ENCODE measurements at places on chromosomes 12 and 14.

- no peak for DNase-seq
Observed at GRCh38 chr12:76399040-76399439, 50.8 kb upstream of the BBS10 start.

DNA sequence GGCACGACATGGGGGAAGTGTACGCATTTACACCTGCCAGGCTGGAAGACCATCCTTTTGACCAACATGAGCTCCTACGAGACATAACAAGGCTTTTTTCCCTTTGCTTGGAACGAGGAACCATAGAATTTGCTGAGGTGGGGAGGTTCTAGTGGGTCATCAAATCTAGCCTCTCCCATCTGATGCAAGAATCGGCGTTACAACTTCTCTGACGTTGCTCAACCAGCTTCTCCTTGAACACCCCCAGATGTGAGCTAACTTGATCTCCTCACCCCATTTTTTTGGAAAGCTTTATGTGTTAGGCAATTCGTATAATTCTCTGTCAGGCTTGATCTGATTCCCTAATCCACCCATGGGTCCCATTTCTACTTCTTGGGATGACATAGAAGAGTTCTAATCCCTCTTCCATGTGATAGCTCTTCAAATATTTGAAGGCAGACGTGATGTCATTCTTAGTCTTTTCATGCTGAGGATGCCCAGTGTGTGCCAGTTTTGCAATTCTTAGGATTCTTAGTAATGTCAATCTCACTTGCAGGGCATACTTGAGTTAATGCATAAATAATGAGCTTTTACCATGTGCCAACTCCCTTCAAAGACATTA is 163.6 kb upstream of the PARP11 start:
- DNase-seq: no peak

GRCh38 chr14:39615352-39615751 is 183.1 kb upstream of the FBXO33 start:
- DNase-seq: no peak

DNA sequence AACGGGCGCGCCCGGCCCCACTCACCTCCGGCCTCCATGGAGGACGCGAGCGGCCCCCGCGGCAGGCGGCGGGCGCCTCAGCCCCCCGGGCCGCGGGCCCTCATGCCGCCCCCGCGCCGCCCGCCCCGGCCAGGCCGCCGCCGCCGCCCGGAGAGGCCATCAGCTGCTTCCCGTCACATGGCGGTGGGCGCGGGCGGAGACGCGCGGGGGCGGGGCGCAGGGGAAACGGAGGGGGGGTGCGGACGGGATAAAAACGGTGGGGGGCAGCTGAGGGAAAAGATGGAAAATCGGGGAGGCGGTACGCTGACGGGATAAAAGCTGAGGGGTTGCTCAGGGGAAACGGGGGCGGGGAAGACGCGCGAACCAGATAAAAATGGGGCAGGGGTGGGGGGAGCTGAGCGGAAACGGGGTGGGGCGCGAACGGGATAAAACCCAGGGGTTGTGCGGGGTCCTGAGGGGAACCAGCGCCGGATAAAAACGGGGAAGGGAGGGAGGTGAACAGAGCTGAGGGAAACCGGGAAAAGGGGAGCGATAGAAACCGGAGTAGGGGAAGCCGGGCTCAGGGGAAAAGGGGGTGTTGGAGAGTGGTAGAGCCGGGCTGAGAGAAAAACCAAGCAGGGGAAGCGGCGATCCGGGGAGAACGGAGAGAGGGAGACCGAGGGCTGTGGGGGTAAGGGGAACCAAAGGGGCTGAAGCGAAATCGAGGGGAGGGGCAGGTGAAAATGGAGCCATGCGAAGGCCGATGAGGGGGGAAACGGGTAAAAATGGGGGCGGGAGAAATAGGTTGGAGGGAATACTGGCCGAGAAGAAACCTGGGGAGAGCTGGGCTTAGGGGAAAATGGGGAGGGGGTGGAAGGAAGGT is at the start of gene WSB2:
Gene WSB2, minus strand, starts transcription at position 169 of the 862 bp plus-strand sequence. Its CDS starts 131 bp downstream, at position 38.
- DNase-seq: peak; percentile 83

DNA sequence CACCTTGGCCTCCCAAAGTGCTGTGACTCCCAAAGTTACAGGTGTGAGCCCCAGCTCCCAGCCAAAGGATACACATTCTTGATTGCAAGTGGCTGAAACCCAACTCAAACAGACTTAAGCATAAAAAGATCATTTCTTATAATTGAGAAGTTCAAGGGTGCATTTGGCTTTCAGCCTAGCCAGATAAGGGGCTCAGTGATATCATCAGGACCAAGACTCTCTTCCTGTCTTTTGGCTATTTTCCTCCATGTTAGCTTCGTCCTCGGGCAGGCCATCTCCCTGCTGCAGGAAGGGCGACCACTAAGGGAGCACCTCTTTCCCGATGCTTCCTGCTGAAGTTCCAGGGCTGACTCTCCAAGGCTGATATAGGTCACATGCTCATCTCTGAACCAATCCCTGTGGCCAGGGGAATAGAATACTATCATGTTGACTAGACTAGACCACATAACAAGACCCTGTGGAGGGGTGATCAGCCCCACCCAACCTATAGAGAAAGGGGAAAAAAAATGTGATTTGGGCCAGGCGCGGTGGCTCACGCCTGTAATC is 9.8 kb upstream of the KRT8 start:
- no peak for DNase-seq

GRCh38 chr12:98360401-98360800 is 155.0 kb upstream of the TMPO start:
- DNase-seq: no peak

GRCh38 chr12:52358575-52359350 is 8.5 kb downstream of the KRT85 start:
- no peak for DNase-seq

- no peak for DNase-seq
Observed at GRCh38 chr12:117521346-117521745, 159.9 kb upstream of the NOS1 start.

DNA sequence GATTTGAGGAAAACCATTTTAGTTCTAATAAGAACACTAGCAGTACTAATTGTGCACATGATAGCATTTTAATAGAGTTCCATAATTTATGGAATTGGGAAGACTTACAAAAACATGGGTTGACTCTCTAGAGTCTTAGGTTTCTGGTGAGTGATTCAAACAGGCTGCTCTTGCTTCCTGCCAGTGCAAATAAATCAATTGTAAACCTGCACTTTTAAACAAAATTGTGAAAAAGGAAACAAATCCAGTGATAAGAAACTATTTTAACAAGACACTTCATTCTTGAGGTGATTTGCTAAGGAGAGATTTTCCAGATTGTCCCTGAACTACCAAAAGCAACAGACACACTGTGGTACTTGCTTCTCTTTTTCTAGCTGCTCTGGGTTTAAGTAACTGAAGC is 112.2 kb downstream of the CACNA1C start:
- DNase-seq: no peak

DNA sequence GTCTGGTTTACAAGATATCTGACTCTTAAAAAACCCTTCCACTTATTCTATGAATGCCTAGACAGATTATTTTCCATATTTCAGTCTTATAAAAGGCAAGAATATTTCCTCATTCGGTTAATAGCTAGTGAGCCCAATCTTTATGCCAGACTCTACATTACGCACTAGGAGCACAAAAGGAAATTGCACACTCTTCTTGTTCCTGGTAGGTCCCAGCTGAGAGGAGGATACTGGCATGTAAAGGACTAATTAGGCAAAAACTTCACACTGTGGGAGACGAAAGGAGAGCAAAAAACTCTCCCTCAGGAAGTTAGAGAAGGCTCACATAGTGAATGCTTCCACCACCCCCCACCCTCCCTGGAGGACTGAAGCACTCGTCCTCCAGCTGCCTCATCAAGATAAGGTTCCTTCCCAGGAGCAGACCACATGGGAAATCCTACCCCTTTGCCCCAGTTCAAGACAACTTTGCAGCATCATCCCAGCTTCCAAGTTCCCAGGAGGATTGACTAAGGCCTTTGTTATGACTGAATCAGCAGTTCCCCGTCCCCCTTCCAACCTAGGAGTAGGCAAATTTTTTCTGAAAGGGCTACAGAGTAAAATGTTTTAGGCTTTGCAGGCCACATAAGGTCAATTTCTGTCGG is 14.5 kb downstream of the CAPZA3 start:
- no peak for DNase-seq

GRCh38 chr12:104671409-104672095 is 214.8 kb downstream of the CHST11 start:
- DNase-seq: peak; percentile 16

DNA sequence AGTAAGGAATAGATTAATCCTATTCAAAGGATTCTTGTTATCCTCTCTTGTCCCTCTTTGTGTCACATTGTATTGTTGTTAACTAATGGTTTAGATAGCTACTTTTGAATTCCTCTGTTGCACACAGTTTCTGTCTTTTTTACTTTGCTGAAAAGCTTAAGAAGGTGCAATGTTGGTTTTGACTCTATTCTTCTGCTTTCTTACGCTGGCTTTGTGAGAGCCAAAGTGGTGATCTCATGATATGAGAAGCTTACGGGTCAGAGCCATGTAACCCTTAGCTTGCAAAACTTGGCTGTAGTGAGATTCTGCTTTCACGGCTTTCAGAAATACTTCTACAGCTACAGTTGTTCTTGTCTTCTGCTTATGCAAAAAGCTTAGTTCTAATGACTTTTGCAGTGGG is 239.7 kb downstream of the TRHDE start:
- no peak for DNase-seq

- DNase-seq: no peak
Observed at GRCh38 chr12:99343960-99344359, 303.6 kb upstream of the GARIN6 start.

DNA sequence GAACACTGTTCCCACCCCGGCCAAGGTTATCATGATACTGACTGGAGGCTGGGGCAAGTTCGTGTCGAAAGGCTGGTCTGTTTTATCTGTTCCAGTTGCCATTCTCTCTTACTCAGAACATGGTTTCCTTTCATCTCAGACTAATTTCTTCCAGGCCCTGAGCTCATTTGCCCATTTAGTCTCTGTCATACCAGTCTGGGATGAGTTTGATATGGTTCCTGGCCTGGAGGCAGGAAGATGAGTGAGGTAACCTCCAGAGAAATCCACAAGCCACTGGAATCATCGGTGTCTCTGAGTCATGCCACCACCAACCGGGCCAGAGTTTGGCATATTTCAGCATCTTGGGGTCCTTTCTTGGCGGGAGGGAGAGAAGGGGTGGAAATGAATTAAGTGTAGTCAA is 114.7 kb downstream of the NTF3 start:
- DNase-seq: no peak

DNA sequence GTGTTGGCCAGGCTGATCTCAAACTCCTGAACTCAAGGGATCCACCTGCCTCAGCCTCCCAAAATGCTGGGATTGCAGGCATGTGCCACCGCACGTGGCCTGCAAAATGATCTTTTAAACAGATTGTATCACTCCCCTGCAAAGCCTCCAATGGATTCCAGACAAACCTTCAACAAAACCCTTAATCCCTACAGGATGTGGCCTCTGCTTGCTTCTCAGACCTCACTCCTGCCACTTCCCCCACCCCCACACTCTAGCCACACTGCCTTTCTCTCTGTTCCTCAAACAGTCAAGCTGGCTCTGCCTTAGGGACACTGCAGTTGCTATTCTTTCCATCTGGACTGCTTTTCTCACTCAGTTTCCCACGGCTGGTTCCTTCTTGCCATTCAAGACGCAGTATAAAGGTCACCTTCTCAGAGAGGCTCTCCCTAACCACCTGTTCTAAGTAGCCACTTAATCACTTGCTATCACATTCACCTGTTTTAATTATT is 47.3 kb upstream of the TMED10 start:
- DNase-seq: no peak

DNA sequence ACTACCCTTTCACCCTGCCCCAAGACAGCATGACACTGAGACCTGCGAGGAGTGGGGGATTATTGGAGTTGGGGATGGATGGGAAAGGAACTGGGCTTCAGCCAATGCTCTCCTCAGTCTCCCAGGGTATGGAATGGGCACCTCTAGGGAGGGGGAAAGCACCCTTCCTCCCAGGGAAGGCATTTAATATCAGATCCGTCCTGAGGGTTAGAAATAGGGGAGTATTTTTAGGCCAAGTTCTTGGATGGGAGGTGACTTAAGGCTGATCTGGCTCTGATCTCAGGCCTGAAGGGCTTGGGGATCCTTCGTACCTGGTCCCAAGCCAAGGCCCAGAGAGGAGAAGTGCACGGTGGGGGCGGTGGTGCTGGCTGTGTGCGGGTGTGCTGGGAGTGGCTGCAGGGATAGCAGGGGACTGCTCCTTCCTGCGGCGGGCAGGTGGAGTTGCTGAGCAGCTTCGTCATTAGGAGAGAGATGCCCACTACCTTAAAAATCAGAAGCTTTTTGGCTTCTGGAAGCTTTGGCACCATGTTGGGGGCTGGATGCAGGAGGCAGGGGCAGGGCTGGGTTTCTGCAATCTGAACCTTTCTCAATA is 7.0 kb upstream of the CEBPE start:
- DNase-seq: no peak

- no peak for DNase-seq
Observed at GRCh38 chr12:27163048-27163715, 80.8 kb upstream of the C12orf71 start.

DNA sequence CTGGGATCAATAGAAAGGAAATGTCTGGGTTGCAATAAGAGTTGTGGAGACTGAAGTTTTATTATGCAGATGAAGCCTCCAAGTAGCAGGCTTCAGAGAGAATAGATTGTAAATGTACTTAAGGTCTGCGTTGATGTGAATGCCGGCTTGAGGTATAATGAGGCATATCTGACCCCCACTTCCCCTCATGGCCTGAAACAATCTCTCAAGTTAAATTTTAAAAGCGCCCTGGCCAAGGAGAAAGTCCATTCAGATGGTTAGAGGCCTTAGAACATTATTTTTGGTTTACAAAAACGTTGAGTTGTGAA is 28.3 kb upstream of the HIGD1C start:
- no peak for DNase-seq

DNA sequence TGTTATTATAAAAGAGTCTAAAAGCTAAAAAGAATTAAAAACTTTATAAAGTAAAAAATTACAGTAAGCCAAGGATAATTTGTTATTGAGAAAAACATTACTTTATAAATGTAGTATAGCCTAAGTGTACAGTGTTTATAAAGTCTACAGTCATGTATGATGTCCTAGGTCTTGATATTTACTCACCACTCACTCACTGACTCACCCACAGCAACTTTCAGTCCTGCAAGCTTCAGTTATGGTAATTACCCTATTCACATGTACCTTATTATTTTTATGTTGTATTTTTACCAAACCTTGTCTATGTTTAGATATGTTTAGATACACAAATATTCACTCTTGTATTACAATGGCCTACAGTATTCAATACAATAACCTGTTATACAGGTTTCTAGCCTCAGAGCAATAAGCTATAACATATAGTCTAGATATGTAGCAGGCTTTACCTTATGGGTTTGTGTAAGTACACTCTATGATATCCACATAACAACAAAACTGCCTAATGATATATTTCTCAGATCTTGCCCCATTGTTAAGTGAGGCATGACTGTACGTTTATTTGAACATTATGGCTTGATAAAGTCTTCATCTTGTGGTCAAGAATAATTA is 113.7 kb upstream of the KITLG start:
- DNase-seq: no peak

- DNase-seq: no peak
Observed at GRCh38 chr12:31524791-31525495, 66.0 kb downstream of the DENND5B start.

DNA sequence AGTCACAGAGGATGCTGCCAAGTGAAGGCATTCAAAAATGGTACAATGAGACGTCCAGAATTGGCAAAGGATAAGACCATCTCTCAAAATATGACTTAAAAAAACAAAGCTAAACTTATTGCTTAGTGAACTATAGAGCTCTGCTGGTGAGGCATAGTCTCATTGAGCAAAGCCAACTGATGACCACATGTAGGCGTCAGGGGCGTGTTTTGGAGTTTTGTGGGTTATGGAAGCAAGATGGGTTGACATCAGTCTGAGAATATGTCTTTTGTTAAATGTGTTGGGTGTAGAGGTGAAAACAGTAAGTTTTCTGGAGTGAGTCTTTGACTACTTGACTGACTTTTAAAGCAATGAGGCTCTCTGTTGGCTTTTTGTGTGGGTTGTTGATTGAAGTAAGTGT is 47.2 kb downstream of the ATL1 start:
- DNase-seq: no peak
